ENCODE measurements at places on chromosomes 16 and 17.
A peak's percentile ranks its signal among the peaks of the same experiment; 100 is the strongest.

DNA sequence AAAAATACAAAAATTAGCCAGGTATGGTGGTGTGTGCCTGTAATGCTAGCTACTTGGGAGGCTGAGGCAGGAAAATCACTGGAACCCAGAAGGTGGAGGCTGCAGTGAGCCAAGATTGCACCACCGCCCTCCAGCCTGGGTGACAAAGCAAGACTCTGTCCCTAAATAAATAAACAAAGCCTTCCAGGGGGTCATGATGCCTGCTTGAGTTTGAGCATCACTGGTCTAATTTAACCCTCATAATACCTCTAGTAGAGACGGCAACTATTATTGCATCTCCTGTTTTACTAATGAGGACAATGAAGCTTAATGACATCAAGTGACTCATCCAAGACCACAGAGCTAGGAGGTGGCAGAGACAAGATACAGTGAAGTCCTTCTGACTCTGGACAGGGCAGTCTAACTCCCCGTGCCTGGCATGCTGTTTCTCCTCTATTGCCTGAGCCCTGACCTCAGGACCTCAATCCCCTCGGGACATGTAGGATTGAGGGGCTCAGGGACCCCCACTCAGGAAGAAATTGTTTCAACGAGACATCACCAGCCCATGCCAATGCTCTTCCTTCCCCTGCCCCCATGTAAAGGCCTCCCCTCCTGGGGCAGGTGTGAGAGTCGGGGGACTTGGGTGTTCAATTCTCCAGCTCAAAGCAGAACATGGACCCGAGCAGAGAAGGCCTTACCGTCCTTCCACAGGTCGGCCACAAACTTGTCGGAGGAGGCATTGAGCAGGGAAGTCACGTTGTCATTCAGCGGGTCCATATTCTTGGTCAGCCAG, 102.9 kb downstream of the NDE1 start:
- no peak for DNase-seq

- no peak for DNase-seq
Observed at GRCh38 chr17:78239489-78239931, 8.1 kb downstream of the TMEM235 start.

DNA sequence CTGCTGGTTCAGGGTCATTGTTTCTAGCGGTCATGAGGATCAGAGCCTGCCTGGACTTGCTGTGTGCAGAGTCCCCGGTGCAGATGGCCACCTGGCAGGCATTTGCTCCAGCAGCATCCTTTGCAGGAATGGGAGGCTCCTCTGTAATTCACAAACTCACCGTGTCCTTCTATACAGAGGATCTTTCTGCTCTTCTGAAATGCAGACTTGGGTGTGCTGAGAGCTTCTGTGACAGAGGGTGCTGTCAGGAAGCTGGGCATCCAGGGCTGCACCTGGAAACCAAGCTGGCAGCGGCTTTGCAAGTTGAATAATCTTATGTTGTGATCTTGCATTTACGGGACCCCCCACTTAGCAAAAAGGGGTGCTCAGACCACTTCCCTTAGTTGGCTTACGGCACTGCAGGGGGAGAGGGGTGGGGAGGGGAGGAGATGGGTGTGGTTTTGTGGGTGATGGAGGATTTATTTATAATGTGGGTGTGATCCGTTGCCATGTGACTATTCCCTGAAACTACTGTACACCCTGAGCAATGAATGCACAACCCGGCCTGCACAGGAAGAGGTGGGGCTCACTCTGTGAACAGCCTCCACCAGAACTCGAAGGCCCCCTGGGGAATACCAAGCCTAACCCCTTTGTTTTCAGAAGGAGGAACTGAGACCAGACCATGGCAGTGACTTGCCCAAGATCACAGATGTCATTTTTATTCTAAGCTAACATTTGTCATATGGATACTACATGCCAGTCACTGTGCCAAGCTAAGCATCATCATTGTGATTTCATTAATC, 178.3 kb downstream of the PRKCB start:
- no peak for DNase-seq

GRCh38 chr17:61766520-61766919, 96.8 kb downstream of the BRIP1 start:
- no peak for DNase-seq

- no peak for DNase-seq
Observed at GRCh38 chr16:17318238-17318637, 152.5 kb downstream of the XYLT1 start.

GRCh38 chr16:84093120-84093878, 23.4 kb downstream of the MBTPS1 start:
- no peak for DNase-seq

DNA sequence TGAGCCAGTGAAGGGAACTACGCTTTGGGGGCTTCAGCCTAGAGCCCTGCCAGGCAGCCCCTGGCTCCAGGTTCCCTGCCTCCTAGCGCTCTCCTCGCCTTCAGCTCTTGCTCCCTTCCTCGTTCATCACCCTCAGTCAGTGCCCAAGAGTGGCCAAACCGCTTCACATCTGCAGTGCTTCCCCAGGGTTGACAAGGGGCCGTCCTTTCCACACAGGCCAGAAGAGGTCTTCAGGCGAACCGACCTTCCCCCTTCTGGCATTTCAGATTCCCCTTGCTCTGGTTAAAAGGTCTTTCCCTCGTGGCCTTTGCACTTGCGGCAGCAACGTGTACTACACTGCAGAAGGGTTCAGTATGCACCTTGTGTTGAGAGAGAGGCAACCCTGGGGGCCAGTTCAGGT, 4.1 kb downstream of the RASD1 start:
- no peak for DNase-seq

- DNase-seq: no peak
Observed at GRCh38 chr16:57266531-57267260, 17.8 kb downstream of the PLLP start.

DNA sequence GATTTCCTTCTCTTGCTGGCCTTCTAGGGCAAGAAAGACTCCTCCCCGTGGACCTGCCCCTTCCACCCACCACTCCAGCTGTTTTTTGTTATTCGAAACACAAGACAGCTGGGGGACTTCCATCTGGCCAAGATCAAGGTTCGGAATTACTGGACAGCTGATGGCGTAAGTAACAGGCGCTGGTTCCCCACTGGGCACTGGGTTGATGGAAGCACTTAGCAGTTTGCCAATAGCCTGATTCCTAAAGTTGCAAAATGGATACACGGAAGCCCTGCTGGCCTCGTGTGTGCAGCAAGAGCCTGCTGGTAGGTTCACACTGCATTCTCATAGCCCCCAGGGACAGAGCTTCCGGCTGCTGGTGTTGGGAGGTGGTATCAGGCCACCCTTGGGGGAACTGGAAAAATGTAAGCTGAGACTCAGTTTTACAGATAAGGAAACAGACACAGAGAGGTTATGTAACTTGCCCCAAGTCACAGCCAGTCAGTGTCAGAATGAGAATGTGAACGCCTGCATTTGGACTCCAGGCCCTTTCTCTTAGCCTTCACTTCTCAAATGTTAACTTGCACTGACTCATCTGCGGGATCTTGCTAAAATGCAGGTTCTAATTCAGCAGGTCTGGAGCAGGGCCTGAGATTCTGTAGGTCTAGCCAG, 171.7 kb downstream of the KATNIP start:
- DNase-seq: no peak

DNA sequence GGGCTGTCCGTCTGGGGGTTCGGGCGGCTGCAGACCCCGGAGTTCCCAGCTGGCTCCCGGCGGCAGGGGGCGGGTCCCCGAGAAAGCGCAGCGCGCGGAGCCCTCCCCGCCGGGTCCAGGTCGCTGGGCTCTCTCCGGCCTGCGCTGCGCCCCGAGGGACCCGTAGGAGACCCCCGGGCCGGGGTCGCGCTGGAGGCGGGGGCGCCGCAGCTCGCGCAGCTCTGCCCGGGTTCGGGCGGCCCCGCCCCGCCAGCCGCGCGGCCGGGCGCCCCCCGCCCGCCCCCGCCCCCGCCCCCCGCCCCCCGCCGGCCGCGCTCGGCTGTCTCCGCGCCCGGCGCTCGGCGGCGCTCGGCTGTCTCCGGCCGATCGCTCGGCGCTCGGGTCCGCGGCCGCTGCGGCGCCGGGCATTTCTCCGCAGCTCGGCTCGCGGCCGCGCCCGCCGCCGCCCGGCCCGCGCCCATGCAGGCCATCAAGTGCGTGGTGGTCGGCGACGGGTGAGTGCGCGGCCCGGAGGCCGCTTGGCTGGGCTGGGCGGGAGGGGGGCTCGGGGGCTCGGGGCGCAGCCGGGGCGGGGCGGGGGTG, at the start of gene RAC3:
RAC3 (plus strand) TSS at position 376 of the 582 bp plus-strand sequence; CDS start at position 460, 84 bp downstream.
- peak; percentile 32 for DNase-seq

DNA sequence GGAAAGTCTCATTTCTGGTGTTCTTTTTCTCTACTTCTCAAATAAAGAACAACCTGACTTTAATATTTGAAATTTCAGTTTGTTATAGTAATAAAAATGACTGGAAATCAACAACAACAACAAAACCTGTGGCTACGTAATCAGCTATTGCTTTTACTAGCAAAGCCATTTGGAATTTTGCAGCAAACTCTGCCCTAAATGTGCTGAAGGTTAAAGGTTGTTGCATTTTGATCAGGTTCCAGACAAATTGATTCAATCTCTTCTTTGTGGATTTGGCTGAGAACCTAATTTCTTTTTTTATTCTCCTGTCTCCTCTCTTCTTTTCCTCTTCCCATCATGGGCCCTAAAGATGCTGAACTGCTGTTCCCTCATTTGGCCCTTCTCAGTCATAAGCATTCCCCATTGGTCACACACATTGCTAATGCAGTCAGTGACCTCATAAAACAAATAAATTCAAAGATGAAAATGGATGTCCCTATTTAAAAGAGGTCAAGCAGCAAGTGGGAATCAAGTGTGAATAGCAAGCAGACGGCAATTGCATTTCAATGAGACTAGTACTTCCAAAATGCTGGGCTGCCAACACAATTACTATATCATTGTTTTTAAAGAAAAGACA, 795.1 kb upstream of the CDH8 start:
- no peak for DNase-seq

DNA sequence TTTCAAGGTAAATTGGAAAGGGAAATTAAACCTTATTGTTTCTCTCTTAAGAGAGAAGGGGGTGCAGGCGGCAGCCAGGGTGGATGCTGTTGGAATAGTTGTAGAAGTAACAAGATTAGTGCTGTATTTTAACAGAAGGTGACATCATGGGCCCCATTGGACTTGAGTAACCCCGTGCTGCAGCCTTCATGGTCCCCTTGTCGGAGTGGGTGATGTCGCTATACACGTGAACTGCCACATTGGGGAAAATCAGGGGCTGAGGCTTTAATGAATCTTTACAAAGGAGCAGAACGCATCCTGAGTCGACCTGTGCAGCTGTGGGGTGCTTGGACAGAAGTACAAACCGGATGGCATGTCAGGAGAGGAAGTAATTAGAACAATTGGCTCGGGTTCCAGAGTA, 3.2 kb downstream of the SNX11 start:
- DNase-seq: no peak

DNA sequence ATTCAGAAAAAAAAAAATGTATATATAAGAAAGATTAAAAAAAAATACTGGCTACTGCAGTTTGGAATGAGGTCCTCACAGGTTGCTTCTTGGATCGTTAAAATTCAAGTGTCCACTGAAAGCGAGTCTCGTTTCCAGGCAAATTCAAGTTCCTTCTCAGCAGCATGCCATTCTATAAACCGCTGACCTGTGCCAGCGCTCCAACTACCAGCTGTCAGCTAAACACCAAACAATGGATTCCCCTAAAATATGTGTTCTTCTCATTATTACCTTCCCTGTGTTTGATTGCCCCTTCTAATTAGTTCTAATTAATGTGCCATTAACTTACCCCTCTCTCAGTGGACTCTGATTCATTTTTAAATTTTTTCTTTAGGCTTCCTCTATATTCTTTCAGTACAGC, 92.4 kb downstream of the DNAH9 start:
- no peak for DNase-seq

- peak; percentile 78 for DNase-seq
Observed at GRCh38 chr17:27654654-27655524, 23.9 kb downstream of the LGALS9 start.

GRCh38 chr16:67425061-67425460, 5.9 kb upstream of the HSD11B2 start:
- DNase-seq: no peak

DNA sequence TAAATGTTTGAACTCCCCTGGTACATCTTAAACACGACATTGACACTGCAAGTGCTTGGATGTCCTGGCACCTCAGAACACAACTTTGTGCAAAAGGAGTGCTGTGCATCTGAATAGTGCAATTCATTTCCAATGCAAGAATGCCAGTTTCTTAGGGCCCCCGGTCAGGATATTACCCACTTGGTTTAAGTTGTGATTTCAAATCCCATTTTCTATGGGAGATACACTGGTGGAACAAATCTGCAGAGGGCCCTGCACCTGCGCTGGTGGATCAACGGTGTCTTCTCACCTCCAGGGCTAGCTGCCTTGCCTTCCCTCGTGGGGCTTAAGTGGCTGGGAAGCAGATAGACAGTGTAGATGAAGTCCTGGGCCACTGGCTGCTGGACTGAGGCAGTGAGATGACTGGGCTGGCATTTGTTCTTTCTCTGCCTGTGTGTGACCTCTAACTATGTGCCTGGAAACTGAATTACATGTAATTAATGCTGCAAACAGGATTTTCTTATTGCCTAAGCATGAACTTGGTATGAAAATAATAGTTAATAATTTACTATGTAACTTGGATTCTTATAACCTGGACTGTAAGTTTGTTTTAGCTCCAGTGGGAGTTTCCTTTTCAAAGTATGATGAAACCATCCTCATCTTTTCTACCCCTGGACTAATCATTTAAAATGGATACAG, 20.9 kb downstream of the HAPSTR1 start:
- no peak for DNase-seq

DNA sequence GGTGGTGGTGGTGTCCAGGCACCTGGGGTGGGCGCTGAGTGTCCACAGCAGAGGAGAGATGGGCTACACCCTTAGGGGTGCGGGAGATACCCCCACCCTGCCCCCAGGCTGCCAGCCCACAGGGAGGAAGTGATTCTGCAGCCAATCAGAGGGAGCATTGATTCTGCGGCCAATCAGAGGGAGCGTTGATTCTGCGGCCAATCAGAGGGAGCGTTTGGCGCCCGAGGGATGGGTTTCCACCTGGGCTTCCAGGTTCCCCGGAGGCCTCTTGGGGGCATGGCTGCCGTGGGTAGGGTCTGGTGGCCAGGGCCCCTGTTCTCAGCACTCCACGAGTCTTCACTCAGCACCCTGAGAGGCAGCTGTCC, 28.2 kb upstream of the ACSF3 start:
- no peak for DNase-seq

DNA sequence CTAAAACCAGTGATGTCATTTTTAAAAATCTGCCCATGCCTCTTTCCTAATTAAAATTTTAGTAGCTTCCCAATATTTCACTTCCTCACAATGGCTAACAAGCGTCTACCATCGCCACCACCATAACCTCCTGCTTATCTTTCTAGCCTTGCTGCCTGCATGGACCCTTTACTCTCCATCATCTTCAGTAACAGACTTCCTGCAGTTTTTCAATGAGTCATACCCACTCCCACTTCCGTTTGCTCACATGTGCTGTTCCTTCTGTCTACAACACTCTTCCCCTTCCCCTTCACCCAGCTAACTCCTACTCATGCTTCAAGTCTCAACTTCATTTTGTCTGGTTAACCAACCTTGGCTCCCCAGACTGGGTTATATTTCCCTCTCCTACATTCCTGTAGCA, 12.8 kb upstream of the SKAP1 start:
- peak; percentile 81 for DNase-seq

- no peak for DNase-seq
Observed at GRCh38 chr16:17023606-17024005, 447.2 kb downstream of the XYLT1 start.

Data from hematopoietic multipotent progenitor cell (in vitro differentiated cells).